Neural progenitor cell (in vitro differentiated cells): ENCODE measurements at places on chromosomes 5 and 9. TPM values are rescaled to one million over a fixed set of nuclear protein-coding genes. Genes with fewer than 3 reads are reported as not detected.

- H3K36me3 ChIP-seq: no peaks in the 10 kb centered on the region
- H3K4me3 ChIP-seq: no peak overlapping the region
- no peak overlapping the region for H3K27ac ChIP-seq
- DNase-seq: no peak
- no peaks in the 10 kb centered on the region for H3K27me3 ChIP-seq
These were observed 62.9 kb downstream of the SHB start for GRCh38 chr9:38006163-38006562.

The TLX3 gene
- total RNA-seq: not detected in 2 replicates

GRCh38 chr9:107155244-107155817, 127.7 kb upstream of the RAD23B start:
- H3K4me1 ChIP-seq: peaks cover 9% of the 10 kb centered on the region
- H3K27ac ChIP-seq: no peak overlapping the region
- H3K36me3 ChIP-seq: no peaks in the 10 kb centered on the region
- no peaks in the 10 kb centered on the region for H3K27me3 ChIP-seq

GRCh38 chr9:83027153-83027891, 35.6 kb downstream of the RASEF start:
- no peak overlapping the region for H3K27ac ChIP-seq
- no peaks in the 10 kb centered on the region for H3K27me3 ChIP-seq
- H3K4me1 ChIP-seq: no peaks in the 10 kb centered on the region
- DNase-seq: no peak
- no peaks in the 10 kb centered on the region for H3K36me3 ChIP-seq
- no peak overlapping the region for H3K4me3 ChIP-seq

GRCh38 chr5:170377027-170377426, 12.1 kb downstream of the KCNMB1 start:
- no peak for DNase-seq
- H3K36me3 ChIP-seq: no peaks in the 10 kb centered on the region
- H3K4me3 ChIP-seq: no peak overlapping the region
- no peaks in the 10 kb centered on the region for H3K27me3 ChIP-seq
- no peak overlapping the region for H3K27ac ChIP-seq

The KLHL3 gene
- 17.2 and 26.8 TPM in 2 replicates for total RNA-seq

DNA sequence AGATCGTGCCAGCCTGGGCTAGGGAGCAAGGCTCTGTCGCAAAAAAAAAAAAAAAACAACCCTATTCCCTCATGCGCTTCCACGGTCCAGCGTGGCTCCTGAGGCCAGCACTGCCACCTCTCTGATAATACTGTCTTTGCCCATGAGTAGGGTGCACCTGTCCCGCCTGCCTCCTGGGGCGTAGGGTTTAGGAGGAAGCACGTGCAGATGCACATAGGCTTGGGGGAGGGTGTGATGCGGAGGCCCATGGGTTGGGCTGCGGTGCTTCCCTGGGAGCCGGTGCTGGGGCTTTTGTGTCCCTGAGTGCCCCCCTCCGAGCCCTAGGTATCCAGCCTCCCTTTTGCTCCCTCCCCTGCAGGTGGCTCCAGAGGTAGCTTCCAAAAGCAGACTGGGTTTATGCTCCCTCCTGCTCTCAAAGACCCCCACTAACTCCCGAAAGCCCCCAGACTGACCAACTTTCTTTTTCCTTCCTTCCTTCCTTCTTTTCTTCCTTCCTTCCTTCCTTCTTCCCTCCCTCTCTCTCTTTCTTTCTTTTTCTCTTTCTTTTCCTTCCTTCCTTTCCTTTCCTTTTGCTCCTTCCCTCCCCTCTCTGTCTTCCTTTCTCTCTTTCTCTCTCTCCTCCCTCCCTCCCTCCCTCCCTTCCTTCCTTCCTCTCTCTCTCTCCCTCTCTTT, 12.8 kb downstream of the FGFR4 start:
- H3K27ac ChIP-seq: no peak overlapping the region
- no peaks in the 10 kb centered on the region for H3K36me3 ChIP-seq
- no peaks in the 10 kb centered on the region for H3K27me3 ChIP-seq
- no peak overlapping the region for H3K4me3 ChIP-seq

The SPATA31D4 gene
- not detected in 2 replicates for total RNA-seq

- H3K4me3 ChIP-seq: no peak overlapping the region
- no peaks in the 10 kb centered on the region for H3K27me3 ChIP-seq
- DNase-seq: no peak
- H3K4me1 ChIP-seq: peaks cover 6% of the 10 kb centered on the region
These were observed 201.5 kb upstream of the S1PR3 start for GRCh38 chr9:88789785-88790184.

GRCh38 chr5:53456366-53456765, 24.1 kb upstream of the FST start:
- H3K4me1 ChIP-seq: peaks cover 16% of the 10 kb centered on the region
- H3K27me3 ChIP-seq: no peaks in the 10 kb centered on the region
- H3K36me3 ChIP-seq: no peaks in the 10 kb centered on the region
- H3K27ac ChIP-seq: no peak overlapping the region
- DNase-seq: no peak
- H3K4me3 ChIP-seq: no peak overlapping the region

The GAS1 gene
- 68.1 and 104 TPM in 2 replicates for total RNA-seq
